ENCODE measurements at places on chromosomes 13 and 19. TPM values are rescaled to one million over a fixed set of nuclear protein-coding genes. Genes with fewer than 3 reads are reported as not detected.
A peak's percentile ranks its signal among the peaks of the same experiment; 100 is the strongest.

DNA sequence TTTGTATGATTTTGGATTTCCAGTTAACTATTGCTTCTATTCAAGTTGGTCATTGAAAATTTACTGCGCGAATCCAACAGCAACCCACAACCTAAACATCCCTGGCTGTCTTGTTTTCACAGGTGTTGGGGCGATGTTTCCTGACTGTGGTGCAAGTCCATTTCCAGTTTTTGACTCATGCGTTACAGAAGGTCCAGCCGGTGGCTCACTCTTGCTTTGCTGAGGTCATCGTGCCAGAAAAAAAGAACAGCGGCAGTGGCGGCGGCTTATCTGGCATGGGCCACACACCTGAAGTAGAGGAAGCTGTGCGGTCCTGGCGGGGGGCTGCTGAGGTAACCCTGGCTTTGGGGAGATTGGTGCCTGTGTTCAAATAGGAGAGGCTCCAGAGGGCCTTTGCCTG lies 45.2 kb upstream of the GPI start:
- DNase-seq: no peak

DNA sequence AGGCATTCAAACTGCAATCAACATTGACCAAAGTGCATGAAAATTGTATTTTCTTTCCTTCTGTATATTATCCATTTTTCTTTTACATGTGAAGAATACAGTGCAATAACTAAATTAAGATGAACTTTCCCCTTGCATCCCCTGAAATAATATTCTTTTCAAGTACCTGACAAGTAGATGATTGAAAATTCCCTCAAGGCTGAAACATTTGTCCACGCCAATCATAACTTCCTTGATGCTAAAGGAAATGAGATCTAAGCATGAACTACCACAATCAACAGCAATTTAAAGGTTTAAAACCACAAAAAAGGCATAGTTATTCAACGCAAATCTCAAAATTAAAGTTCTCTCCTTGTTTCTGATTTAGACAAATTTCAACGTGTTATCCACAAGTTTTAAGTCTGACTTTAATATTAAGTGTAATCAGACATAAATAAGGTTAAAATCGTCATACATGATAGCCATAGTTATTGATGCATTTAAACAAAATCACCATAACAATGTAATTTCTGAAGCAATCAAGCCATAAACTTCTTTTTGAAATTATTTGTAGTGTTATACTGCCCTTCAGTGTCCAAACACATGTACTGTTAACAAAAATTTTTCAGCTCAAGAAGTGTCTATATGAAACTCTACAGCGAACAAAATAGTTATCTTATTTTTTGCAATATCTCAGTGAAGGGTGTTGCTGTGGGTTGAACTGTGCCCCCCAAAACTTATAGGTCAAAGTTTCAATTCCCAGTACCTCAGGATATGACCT lies 169.5 kb downstream of the DCLK1 start:
- no peak for DNase-seq

DNA sequence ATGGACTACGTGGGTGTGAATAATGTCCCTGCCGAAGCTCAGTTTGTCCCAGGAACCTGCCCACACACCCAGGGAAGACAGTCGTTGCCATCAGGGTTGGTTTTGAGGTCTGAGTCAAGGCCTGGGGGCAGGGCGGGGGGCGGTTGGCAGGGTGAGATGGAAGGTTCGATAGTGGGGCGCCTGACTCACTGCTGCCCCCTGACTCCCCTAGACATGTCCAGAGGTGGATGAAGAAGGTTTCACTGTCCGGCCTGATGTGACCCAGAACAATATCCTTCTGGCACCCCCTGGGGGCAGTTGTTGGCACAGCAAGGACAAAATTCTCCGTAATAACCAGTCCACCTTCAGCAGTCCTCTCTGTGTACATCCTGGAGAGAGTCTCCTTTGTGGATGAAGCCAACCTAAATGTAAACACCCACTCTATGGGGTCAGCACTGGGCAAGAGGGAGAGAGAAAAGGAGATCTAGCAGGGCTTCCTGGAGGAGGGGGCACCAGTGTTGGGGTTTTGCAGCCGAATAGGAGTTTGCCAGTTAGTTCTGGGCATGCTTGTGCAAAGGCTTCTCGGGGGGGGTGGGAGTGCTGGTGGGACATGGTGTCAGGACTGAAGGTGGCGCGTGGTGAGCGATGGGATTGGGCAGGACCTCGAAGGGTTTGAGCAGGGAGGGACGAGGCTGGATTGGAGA lies 19.6 kb upstream of the B3GNT3 start:
- DNase-seq: peak; percentile 32

GRCh38 chr19:42255766-42256745 lies 1.1 kb upstream of the ERF start:
- DNase-seq: no peak

GRCh38 chr19:55637534-55637933 lies 3.3 kb upstream of the ZNF580 start:
- DNase-seq: no peak

GRCh38 chr19:52665027-52665426 lies 26.9 kb upstream of the ZNF83 start:
- no peak for DNase-seq

GRCh38 chr19:58058467-58058866 lies 615 bp upstream of the ZNF135 start:
- DNase-seq: no peak

DNA sequence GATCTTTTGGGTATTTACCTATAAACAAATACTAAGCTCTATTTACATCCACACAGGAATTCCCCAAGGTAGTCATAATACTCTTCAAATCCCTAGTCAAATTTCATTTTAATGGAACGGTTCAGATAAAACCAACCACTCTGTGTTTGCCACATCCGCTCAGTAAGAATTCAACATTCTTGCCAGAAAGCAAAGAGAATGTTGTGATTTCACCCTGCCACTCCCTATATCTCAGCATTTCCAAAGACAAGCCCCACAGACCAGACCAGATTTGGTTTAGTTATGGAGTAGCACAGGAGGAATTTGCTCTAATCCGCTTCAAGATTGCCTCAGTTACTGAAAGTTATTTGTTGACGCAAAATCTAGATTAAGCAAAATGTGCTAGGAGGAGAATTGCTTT lies 105.6 kb upstream of the SERP2 start:
- no peak for DNase-seq

GRCh38 chr13:23963947-23964346 lies 66.6 kb upstream of the C1QTNF9B start:
- DNase-seq: no peak

DNA sequence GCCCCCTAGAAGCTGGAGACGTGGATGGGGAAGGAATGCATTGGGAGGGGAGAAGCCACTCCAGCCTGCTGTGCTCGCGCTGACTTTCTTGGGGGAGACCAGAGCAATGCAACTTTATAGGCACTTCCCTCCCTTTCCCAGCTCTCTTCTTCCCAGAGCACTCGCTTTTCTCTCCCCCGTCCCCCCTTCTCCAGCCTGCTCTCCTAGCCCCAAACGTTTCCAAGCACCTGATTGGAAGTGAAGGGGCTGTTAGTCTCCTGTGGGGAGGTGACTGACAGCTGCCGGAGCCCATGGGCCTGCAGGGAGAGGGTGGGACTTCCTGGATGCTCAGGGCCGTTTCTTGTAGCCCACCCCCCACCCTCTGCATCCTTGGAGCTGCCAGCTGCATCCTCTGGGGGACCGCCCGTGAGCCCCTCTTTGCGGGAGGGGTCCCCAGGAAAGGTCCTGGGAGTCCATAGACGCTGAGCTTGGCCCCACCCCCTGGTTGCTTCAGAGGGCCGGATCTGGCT lies 2.5 kb downstream of the HDGFL2 start:
- peak; percentile 49 for DNase-seq

- DNase-seq: no peak
Observed at GRCh38 chr19:18800636-18801035, 9.5 kb upstream of the COMP start.

- peak; percentile 29 for DNase-seq
Observed at GRCh38 chr13:48000559-48001113, 437 bp downstream of the SUCLA2 start.

DNA sequence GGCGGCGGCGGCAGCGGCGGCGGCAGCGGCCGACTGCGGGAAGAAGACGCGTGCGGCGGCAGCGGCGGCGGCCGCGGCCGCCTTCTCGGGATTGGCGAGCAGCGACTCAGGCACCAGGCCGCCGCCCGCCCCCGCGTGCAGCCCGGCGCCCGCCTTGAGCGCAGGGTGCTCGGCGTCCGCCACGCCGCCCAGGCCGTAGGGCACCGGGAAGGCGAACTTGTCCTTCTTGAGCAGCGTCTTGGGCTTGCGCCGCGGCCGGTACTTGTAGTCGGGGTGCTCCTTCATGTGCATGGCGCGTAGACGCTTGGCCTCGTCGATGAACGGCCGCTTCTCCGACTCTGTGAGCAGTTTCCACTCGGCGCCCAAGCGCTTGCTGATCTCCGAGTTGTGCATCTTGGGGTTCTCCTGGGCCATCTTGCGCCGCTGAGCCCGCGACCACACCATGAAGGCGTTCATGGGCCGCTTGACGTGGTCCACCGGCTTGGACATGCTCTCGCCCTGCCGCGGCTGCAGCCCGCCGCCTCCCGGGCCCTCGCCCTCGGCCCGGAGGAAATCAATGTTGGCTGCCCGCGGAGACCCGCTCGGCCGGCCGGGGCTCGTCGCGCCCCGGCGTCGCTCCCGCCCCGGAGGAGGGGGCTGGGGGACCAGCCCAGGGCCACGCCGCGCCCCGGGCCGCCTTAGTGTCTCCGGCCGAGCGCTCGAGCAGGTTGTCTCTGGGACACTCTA lies 621 bp downstream of the SOX21 start:
- DNase-seq: no peak

GRCh38 chr19:2087621-2088100 lies 8.5 kb downstream of the MOB3A start:
- DNase-seq: peak; percentile 50

- no peak for DNase-seq
Observed at GRCh38 chr19:6276447-6276846, 3.3 kb downstream of the MLLT1 start.

DNA sequence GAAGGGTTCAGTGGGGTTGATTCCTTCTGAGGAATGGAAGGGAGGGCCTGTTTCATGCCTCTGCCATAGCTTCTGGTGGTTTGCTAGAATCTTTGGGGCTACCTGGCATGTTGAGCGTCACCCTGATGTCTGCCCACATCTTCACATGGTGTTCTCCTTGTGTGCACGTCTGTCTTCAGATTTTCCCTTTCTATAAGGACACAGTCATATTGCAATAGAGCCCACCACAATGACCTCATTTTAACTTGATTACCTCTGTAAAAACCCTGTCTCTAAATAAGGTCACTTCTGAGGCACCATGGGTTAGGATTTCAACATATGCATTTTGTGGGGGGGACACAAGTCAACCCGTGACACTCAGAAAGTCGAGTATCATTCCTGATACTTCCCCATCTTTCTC lies 257.9 kb downstream of the COG6 start:
- DNase-seq: no peak

DNA sequence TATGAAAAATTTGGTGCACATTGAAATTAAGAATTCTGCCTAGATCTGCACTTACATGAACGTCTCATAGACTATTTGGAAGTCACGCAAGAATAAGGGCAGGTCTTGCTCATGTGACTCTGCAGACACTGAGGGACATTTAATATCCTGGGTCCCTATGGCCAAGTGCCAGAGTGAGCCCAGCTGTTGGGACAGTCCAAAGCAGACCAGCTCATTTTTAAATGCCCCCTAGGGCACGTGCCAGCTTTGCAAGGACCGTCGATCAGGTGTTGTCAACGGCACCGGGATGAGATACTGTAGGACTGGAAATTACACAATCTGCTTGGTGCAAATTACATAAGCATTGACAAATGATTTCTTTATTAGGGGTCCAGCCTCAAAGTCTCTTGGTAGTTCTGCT lies 293.6 kb downstream of the TEX29 start:
- DNase-seq: no peak

- no peak for DNase-seq
Observed at GRCh38 chr19:3546119-3546518, 7.1 kb downstream of the TEKTIP1 start.

DNA sequence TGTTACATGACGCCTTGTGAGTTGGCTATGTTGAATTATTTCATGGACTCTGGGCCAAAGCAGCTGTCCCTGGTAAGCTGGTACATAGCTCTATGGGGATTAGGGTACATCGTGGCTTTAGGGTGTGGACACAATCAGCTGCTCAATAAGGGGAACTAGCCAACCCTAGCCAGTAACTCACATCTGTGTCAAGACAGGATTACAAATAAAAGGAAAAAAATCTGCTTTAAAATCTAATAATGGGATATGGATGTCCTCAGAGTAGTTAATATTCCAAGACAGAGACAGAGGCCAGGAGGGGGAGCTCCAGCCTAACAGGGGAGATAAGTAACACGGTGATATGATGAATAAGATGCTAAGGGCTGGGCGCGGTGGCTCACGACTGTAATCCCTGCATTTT lies 21.1 kb upstream of the ZNF766 start:
- peak; percentile 61 for DNase-seq

DNA sequence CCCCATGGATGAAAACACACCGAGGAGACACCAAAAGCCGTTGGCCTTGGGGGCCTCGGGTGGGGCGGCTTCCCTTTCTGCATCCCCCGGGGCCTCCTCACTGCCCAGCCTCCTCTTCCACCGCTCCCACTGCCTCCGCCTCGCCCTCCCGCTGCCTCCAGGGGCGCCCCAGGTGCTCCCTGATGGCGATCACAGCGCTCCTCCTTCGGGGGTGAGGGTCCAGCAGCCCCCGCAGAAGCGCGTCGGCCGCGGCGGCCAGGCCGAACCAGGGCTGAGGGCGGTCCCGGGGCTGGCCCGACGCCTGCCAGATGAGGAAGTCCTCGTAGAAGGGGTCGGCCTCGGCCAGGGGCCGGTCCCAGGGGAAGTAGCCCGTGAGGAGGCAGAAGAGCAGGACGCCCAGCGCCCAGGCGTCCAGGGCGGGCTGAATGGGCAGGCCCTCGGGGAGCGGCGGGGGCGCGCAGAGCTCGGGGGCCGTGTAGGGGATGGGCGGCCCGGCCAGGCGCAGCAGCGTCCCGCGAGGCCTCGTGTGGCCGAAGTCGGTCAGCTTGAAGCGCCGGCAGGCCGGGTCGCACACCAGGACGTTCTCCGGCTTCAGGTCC lies 7.2 kb downstream of the SBK2 start:
- DNase-seq: no peak

GRCh38 chr13:80742033-80742432 lies 401.1 kb upstream of the SPRY2 start:
- DNase-seq: no peak

GRCh38 chr19:291561-292280 lies 518 bp upstream of the PLPP2 start:
- no peak for DNase-seq

HSPB6 gene
- total RNA-seq: 0.69 TPM

KLF5 gene
- 4.7 TPM for total RNA-seq

CEBPG gene
- total RNA-seq: 24.4 TPM

DAND5 gene
- total RNA-seq: 0.15 TPM

DPF1 gene
- 0.12 TPM for total RNA-seq

WDR88 gene
- total RNA-seq: not detected

PLIN5 gene
- total RNA-seq: not detected

ZNF317 gene
- 42.0 TPM for total RNA-seq

METTL21C gene
- not detected for total RNA-seq

NKG7 gene
- total RNA-seq: 67.2 TPM

EBI3 gene
- total RNA-seq: 0.27 TPM

PRR22 gene
- 6.4 TPM for total RNA-seq

FFAR3 gene
- total RNA-seq: not detected

ITGBL1 gene
- total RNA-seq: not detected

MEIOSIN gene
- total RNA-seq: not detected

All from activated CD4-positive, alpha-beta T cell treated with anti-CD3 and anti-CD28 coated beads, Interleukin-2, amount 10 ng/mL, durations not matched to agents 7 days and 5 days (primary cell).